ENCODE measurements at places on chromosomes 16 and 17.

DNA sequence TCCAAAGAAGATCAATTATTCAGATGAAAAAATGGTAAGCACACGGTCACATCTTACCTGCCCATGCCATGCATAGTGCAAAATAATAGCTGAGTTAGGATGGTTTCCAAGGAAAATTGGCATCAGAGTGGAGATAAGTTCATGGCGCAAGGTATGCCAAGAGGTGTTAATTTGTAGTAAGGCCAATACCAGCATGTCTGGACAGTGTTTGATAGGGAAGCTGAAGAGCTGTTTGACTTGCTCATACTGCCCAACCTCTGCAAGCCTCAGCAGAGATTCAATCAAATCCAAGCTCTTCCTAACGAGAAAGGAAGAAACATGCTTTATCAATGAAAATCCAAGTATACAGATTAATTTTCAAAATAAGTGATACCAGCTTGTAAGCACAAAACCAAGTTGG is 51.0 kb downstream of the CNOT1 start:
- no peak for DNase-seq

GRCh38 chr16:59328961-59329360 is 594.8 kb upstream of the GOT2 start:
- DNase-seq, result peak; percentile 74

GRCh38 chr16:82862057-82862456 is 235.3 kb downstream of the CDH13 start:
- DNase-seq, result no peak

GRCh38 chr17:15012351-15012980 is 252.7 kb downstream of the PMP22 start:
- no peak for DNase-seq

DNA sequence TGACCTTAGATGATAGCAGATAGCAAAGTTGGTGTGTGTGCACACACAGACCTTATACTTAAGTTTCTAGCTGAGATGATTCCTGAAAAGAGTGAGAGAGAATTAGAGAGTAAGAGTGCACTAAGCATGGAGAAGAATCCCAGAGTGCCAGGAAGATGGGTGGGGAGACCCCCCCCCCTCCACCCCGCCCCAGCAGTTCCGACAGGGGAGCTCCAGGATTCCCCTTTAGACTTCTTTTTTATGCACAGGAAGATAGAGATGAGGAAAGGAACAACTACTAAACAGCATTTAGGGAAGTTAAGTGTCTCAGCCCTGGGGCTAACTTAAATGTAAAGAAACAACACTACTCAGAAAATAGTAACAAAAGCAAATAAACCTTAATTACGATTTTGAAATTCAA is 878.0 kb upstream of the GOT2 start:
- DNase-seq, result no peak

GRCh38 chr16:60217787-60218186 is 1483.7 kb upstream of the GOT2 start:
- DNase-seq, result no peak

DNA sequence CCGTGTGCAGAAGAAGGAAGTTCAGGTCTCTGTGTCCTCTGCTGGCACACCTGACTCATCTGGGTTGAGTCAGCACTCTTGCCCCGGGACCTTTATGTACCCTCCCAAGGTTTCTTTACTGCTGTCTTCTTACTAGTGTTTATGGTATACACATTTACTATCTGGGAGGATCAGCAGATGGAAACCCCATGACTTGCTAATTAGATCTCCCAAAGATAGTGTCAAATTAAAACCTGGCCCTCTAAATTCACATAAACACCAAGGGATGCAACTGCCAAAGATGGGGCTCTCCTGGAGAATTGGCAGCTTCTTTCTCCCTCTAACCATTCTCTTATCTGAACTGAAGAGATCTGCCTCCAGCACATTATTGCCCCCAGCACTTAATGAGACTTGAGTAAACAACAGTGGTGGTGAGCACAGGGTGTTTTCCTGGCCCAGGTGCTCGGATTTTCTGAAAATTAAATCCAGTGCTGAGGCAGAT is 718.1 kb upstream of the SOX9 start:
- DNase-seq, result no peak

GRCh38 chr17:65254166-65254565 is 117.0 kb downstream of the RGS9 start:
- no peak for DNase-seq

DNA sequence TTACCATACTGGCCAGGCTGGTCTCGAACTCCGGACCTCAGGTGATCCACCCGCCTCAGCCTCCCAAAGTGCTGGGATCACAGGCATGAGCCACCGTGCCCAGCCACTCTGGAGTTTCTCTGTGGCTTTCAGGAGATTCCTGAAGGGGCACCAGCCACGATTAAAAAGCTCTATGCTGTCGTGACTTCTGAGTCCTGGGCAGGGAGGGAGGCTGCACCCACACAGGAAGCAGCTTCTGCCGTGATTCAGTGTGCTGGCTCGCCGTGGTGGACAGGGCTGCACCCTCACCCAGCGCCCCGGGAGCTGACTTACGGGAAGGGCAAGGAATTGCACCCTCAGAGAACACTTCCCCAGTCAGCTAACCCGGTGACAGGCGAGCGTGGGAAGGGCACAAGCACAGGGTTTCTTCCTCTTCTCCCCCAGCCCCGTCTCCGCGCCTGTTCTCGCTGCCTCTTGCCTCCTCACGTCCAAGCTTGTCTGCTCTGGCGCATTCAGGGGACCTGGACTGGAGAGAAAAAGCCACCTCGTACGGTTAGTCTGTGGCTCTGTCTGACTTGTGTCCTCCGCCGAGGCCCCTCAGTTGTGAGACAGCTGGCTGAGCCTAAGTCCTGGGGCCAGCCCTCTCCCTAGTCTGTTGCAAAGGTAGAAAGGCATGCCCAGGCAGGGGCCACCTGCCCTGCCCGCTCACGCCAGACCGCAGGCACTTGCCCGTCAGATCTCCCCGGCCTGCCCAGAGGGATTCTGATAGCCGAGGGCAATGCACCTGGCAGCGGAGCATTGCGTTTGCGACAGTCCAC is 145.0 kb downstream of the SEC14L1 start:
- peak; percentile 99 for DNase-seq

DNA sequence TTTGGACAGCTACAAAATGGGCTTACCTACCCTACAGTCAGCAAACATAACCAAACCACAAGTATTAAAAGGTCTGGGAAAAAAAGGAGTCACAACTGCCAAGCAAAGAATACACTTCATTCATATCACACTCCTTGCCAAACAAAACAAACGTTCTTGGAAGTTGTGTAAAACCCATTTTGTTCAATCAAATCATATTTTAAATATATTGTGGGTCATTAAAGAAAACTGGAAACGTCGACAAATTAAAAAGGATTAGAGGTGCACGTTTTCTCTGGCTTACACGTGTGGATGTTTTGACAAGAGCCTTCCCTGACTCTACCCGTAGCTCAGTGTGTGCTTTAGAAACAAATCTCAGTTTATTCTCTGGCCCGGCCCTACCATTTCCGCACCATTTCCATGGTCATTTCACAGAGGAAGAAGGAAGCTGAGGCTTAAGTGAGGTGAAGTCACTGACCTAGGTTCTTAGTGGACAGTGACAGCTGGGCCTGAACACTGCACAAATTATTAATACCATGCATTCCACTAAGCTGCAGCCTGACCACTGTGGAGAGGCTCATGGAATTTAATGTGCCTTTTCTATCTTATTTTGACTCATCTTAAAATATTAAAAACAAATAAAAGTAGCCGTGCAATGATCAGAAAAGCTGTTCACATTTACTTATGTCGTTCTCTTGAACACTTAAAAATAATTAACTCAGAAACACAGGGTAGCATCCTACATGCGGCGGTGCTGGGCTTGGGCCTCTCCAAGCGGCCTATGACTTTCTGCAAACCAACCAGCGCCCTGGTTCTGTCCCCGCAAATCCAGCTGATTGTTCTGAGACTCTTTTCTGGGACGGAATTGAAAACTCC is 968 bp downstream of the CEP112 start:
- no peak for DNase-seq

DNA sequence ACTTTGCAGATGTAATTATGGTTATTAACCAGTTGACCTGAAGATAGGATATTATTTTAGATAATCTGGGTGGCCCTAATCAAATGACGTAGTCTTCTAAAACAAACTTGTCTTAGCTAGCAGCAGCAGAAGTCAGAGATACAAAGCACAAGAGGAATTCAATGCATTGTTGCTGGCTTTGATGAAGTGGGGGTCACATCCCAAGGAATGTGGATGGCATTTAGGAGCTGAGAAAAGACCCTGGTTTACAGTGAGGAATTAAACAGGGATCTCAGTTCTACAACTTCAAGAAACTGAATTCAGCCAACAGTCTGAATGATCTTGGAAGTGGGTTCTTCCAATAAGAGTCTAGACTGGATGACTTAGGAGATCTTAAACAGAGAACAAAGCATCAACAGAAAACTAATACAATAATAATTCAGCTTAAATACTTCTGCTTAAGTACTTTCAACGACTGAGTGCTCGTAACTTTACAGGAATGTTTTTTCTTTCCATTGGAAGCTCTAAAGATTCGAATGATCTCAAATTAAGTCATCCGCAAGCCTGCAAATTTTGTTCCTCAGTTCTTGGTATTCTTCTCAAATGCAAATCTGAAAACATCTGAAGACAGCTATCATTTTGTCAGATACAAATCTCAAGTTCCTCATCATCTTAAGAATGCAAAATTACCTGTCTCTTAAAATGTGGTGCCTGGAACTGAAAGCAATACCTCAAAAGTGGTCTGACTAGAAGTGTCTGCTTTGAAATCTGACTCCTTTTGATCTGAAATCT is 3.3 kb downstream of the C16orf46 start:
- DNase-seq, result no peak

DNA sequence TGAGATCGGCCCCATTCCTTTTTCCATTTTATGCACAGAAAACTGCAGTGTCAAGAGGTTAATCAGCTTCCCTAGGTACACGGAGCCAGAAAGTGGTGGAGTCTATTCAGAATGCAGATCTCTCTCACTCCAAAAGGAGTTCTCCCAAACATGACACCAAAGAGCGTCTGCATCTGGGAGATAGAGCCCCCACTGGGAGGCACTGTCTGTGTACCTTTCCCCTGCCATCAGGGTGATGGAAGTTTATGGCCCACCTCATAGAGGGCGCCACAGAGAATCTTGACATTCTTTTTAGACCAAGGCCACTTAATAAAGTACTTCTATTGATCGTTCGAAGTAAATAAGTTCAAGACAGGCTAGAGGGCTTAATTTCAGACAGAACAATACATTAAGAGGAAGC is 493.7 kb upstream of the ERCC4 start:
- no peak for DNase-seq

DNA sequence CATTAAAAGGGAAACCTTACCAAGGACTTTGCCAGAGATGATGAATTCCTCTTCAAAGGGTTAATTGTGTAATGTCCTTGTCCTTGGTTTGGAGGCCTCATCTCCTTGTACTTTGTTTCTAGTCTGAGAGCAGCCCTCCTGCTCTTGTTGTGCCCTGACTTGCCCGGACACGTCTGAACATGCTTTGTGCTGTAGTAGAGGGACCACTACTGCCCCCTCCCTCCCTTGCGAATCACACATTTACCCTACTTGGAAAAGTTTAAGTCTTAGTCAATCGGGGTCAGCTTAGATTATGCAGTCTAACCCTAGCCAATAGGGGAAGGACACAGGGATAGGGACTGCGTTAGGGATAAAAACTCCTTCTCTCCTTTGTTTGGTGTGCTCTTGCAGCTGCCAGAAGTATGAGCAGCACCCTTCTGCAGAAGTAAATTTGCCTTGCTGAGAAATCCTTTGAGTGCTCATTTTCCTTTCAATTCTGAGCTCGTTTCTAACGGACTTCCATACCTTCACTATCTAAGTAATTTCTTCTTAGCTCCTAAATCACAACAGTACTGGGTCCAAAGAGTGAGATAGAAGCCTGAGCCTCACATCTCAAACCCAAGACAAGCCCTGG is 26.4 kb upstream of the CLEC3A start:
- no peak for DNase-seq

- no peak for DNase-seq
Observed at GRCh38 chr17:73123606-73124320, 31.3 kb upstream of the SLC39A11 start.

Data from suppressor macrophage treated with lipopolysaccharide for 1 hour (primary cell).